ENCODE measurements at places on chromosomes 11 and 22.

- DNase-seq: no peak
Measured at GRCh38 chr22:41782316-41782715, 18.2 kb upstream of the CCDC134 start.

- DNase-seq: no peak
Measured at GRCh38 chr22:23270212-23270733, 90.0 kb downstream of the BCR start.

GRCh38 chr11:1660111-1660867 is 30.7 kb downstream of the KRTAP5-5 start:
- DNase-seq: no peak

- no peak for DNase-seq
Measured at GRCh38 chr11:21119411-21119810, 450.0 kb downstream of the NELL1 start.

- no peak for DNase-seq
Measured at GRCh38 chr11:94809251-94809650, 41.1 kb downstream of the AMOTL1 start.

DNA sequence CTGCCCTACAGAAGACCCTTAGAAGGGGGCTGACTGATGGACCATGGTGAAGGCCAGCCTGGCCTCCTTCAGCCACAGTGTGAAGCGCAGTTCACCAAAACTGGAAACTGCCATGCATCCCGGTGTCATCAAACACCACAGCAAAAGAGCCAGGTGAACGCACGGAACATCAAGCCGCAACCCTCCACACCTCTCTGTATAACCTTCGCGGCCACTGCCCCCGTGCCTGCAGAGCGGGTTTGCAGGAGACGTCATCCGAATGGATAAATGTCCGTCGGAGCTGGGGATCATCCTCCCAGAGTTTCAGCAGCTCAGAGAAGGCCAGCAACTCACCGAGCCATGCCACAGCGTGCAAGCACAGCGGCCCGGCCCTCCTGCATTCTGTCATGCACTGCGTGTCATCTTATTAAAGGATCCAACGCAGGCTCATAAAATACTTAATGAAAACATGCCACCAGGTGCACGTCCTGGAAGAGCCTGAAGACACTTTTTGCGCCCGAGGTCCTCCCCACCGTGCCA is 309.9 kb downstream of the BRD1 start:
- DNase-seq: no peak

DNA sequence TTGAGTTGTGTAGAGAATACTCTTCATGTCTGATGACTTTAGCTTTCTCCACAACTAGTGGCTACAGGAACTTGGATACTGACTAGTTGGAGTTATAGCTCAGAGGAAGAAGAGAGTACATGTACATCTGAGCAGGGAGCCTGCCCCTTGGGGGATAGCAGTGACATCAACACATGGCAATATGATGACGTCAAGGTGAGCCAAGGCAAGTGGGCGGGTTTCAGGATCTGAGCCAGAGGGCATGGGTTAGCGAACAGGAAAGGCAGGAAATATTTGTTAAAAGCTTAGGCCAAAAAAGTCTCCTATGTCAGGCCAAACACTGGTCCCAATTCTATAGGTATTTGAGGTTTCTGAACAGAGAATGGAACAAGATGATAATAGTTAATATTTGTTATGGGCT is 42.0 kb upstream of the HORMAD2 start:
- DNase-seq: peak; percentile 45

DNA sequence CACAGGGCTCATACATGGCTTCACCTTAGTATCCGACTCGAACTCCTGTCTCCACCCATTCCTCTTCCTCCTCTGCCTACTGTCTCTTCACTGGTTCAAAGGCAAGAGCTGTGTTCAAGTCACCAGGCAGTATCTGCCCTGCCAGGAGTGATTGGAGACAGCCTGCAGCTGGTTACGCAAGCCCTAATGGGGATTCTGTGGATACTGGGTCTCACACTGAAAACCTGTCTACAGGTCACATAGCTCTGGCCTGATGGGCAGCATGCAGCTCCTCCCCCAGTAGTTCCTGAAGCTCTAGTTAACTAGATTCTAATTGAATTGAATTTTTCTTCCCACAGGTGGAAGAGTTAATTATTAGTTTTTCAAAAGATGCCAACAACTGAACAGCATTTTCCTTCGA is 332.2 kb downstream of the TMEM135 start:
- peak; percentile 16 for DNase-seq

- DNase-seq: no peak
Measured at GRCh38 chr11:9803685-9804418, 140.0 kb downstream of the SWAP70 start.

GRCh38 chr11:64484191-64485022 is 106.6 kb upstream of the SLC22A12 start:
- DNase-seq: no peak

GRCh38 chr11:73087730-73088129 is 54.4 kb downstream of the FCHSD2 start:
- no peak for DNase-seq

DNA sequence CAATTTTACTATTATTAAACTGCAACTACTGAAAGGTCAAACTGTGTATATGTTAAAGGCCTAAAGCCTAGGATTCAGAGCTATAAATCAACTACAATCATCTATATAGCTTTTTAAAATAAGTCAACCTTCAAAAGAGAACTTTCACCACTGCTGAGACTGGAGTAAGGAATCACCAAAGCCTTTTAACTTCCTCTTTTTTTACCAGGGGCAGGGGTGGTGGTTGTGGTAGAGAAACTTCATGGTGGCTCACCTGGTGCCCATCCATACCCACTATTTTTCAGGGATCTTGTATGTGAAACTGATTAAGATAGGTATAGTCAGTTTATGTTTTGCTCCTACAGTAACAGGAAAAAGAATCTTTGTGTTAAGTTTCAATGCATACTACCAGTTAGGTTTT is 31.5 kb downstream of the TSG101 start:
- no peak for DNase-seq

DNA sequence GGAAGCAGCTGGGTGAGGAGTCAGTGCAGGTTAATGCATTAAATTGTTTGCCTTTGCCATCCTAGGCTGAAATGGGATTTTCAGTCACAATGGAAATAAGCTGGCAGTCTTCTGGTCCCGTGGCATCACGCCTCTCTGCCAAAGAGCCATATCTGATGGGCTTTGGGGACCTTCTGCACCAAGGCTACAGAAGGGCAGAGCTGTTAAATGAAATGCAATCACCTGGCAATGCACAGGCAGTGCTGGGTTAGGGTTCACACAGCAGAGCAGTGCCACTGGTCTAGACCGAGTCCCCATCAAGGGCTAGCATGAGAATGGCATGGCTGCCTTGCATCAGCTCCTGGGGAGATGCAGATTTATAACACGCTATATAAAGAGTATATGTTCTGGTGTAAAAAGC is 749.2 kb downstream of the NTM start:
- no peak for DNase-seq

DNA sequence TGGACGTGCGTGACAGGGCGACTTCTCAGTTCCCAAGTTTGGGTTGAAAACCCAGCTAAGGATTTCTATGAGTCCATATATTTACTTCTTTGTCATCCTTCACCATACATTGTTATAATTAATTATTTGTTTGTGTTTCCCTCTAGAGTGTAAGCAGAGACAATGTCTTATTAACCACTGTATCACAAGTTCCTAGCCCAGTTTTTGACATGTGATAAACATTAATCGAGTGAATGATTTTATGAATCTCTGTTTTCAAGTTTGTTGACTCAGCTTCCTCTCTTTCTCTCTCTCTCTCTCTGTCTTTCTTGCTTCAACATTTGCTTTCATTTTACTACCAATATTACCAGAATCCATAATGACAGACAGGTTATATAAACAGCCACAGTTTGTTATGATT is 1259.6 kb upstream of the TENM4 start:
- no peak for DNase-seq

- DNase-seq: no peak
Measured at GRCh38 chr11:56910785-56911184, 77.9 kb upstream of the OR5AK2 start.
